ENCODE measurements at places on chromosomes 3 and 15.
A peak's percentile ranks its signal among the peaks of the same experiment; 100 is the strongest.

DNA sequence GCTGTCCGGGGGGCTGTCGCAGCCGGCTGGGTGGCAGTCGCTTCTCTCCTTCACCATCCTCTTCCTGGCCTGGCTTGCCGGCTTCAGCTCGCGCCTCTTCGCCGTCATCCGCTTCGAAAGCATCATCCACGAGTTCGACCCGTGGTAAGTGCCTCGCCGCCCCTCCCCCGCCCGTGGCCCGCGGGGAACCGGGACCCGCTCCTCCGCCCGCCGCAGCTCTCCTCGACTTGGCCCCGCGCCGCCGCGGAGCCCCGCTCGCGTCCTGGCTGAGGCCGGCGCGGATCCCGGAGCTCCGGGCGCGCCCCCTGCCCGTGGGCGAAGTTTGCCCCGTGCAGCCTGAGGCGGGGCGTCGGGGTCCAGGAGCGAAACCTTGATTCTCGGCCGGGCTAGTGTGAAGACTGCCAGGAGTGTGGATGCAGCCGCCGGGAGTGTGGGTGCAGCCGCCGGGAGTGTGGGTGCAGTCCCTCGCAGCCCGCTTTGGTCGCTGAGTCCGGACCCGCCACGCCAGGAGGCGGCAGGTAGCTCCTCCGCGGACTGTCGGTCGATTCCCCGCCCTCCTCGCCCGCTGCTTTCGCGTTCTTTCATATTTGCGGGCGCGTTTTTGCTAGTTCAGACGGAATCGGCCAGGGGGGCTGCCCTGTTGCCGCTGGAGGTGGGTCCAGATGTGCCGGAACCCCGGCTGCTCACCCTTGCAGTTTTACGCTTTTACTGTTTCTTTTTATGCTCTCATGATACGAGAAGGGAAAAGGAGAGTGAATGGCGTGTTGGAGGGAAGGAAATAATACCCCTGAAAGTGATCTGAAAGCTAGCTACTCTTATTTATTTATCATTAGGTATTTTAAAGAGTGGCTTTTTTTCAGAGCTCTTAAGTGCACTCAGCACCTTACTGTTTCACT, 692 bp downstream of the STT3B start:
- ATAC-seq, result peak; percentile 0

- no peak for ATAC-seq
These were observed 10.0 kb upstream of the SEMA3B start for GRCh38 chr3:50258979-50259378.

- no peak for ATAC-seq
These were observed 1.5 kb downstream of the MEGF11 start for GRCh38 chr15:66251790-66252684.

DNA sequence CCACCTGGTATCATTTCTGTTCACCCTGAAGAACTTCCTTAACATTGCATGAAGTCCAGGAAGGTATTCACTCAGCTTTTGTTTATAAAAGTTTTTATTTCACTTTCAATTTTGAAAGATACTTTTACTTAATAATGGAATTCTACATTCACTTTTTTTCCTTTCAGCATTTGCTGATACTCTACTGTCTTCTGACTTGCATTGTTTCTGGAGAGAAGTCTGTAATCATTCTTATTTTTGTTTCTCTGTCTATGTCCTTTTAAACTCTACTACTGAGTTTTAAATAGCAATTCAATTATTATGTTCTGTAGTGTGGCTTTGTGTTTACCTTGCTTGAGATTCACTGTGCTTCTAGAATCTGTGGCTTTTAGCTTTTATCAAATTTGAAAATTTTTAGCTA, 42.4 kb downstream of the MYL3 start:
- no peak for ATAC-seq

GRCh38 chr3:17500618-17501017, 241.8 kb downstream of the TBC1D5 start:
- no peak for ATAC-seq

- no peak for ATAC-seq
These were observed 61.0 kb upstream of the PAQR5 start for GRCh38 chr15:69237718-69238117.

- no peak for ATAC-seq
These were observed 167.4 kb upstream of the CTDSPL start for GRCh38 chr3:37694284-37694675.

GRCh38 chr3:187852842-187853730, 107.8 kb upstream of the BCL6 start:
- no peak for ATAC-seq

- no peak for ATAC-seq
These were observed 30.3 kb downstream of the TCF12 start for GRCh38 chr15:56948764-56949101.

Data from stimulated activated memory B cell treated with anti-CD40 and anti-IgM and Interleukin-4, amounts not matched to agents 10 μg/mL and 1 μg/mL and 100 μg/mL, for 72 hours (primary cell).